Hepatic stellate cell (primary cell): ENCODE measurements at places on chromosomes 3 and 15.
A peak's percentile ranks its signal among the peaks of the same experiment; 100 is the strongest.

GRCh38 chr3:94036909-94037507, 8.6 kb upstream of the STX19 start:
- peak; percentile 40 for DNase-seq

- no peak for DNase-seq
Measured at GRCh38 chr3:136196064-136196400, at the start of gene MSL2. MSL2 (minus strand) TSS chr3:136196335; CDS start chr3:136195113, 1,222 bp downstream.

DNA sequence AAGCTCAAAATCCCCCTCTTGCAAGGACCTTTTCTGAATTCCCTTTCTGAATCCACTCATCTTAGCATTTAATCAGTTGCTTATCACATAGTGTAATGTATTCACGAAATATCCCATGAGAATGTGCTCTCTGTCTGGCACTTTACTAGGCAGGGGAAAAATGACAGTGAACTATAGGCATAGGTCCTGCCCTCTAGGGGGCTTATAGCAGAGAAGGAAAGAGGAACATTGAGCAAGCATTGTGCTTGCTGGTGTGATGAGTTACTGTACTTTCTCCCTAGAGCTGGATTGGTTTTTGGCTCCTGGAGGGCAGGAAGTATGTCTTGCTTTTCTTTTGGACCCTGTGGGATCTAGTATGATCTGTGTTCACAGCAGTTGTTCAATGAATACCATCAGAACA, 26.5 kb downstream of the DUOX2 start:
- DNase-seq, result no peak

DNA sequence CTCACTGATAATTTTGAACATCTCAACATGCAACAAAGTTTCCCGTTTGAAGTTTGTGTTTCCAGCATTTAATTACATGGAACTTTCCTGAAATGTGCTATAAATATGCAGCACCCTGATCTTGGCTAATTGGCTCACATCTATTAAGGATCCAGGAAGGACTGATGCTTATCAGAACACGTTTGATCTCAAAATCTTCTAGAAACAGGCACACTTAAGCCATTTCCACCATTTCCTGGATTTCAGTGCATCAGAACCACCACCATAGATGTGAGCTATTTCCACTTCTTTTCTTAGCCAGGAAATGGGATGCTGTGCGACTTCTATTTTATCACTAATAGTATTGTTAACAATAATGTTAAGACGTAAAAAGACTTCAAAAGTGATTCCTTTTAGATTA, 228.9 kb downstream of the FEZF2 start:
- no peak for DNase-seq

GRCh38 chr15:101269479-101270223, 7.6 kb downstream of the SELENOS start:
- no peak for DNase-seq

GRCh38 chr15:81523867-81524266, 149.9 kb upstream of the TMC3 start:
- no peak for DNase-seq

DNA sequence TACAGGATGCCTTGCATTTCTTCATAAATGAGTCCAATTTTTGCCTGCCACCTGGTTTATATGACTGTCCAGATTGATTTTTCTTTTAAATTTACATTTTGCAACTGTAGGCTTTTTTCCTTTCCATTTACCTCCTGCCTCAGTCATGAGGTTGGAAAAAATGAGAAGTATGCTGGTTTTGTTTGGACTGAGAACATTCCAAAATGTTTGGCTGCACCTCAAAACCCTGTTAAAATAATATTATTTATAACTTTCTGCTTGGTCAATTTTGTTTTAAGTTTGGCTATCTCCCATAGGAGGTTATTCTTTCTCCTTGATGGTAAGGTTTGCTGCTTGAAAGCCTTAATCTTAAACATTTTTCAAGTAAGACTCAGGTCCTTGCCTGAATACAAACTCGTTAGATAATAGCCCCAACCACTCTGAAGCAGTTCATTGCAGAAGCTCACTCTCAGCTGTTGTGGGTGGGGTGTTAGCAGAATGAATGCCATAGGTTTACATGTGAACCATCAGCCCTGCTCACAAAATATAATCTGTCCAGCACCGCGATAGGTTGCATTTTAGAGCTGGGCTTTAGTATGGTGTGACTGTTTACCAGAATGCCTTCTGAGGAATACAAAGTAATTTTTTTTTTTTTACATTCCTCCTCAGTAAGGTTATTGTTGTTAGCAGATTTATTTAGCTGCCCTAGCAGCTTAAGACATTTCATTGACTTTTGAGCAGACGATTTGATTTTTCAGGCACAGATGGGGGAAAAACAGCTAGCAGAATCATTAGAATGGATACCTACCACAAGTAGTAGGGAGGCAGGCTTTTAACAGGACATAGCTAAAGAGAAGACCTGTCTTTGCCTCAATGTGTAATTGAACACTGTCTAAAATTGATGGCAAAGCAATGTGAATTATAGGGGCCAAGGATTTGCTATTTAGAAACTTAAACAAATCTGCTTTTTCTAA, 630.8 kb upstream of the KCNMB2 start:
- peak; percentile 54 for DNase-seq

- no peak for DNase-seq
Measured at GRCh38 chr15:92068121-92068520, 214.6 kb downstream of the SLCO3A1 start.

DNA sequence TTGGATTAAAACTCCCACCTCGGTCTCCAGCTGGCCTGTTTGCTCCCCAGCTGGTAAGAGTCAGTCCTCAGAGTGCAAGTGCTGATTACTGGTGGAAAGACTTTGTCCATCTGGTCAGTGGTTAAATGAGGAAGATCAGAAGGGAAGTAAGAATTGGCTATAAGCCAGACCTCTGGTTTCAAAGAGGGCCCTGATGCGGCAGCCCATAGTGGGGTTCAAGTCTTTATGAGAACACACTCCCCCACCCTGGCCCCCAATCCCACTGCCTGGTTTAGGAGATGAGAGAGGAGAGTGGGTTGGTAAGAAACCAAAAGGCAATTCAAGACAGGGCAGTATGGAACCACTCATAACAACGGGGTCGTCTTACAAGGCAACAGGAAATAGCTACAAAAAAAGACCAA, 65.0 kb downstream of the FRMD4B start:
- DNase-seq, result no peak

DNA sequence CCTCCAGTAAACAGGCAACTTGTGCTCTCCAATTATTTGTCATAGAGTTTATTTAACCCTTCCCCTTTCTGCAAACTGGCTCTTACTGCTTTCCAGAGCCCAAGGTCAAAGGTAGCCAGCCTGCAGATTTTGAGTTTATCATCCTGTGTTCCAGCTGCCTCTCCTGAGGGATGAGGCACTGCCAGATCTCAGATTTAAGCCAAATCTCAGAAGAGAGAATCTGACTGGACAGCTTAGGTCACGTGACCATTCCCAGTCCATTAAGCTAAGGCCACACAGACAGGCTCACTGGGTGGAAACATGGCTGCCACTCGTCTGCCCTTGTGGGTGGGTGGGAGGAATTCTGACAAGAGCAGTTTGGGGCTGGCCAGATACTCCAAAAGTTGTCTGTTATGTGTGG, 8.6 kb upstream of the SIAH2 start:
- DNase-seq, result peak; percentile 29

DNA sequence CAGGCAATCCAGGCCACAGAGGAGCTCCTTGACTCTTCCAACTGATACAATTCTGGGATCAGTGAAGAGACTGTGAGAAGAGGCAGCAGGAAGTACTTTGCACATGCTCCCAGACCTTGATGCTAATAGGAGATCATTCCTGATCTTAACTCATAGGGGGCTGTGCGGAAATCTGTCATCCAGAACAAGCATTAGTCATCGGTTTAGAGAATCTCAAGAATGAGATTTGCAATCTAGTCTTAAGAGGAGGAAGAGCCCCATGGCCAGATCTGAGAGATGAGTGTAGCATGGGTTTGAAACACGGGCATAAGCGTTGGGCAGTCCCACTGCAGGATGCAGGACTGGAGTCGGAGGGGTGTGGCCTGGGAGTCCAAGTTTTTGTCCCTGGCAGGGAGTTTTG, 1081.1 kb downstream of the NAALADL2 start:
- DNase-seq, result peak; percentile 10

GRCh38 chr3:52196977-52197376, 983 bp upstream of the ALAS1 start:
- DNase-seq, result no peak

DNA sequence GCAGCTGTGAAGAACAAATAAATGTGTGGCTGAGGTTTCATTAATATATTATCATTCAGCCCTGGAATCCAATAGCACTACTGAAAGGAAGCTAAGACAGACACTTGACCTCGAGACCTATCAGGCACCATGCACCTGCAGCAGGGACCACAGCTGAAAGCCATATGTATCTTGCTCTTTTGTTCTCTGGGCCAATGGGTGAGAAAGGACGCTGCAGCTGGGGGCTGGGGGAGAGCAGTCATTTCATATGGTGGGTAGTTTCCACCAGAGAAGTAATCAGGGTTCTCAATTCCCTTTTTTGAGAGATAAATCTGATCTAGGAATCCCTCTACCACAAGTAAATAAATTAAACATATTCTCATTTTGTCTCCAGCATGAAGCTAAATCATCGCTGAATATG, 225.6 kb upstream of the STRIT1 start:
- DNase-seq, result no peak

- peak; percentile 60 for DNase-seq
Measured at GRCh38 chr15:78944669-78945407, at the start of gene CTSH. CTSH (minus strand) TSS chr15:78945046; CDS start chr15:78944981, 65 bp downstream.

DNA sequence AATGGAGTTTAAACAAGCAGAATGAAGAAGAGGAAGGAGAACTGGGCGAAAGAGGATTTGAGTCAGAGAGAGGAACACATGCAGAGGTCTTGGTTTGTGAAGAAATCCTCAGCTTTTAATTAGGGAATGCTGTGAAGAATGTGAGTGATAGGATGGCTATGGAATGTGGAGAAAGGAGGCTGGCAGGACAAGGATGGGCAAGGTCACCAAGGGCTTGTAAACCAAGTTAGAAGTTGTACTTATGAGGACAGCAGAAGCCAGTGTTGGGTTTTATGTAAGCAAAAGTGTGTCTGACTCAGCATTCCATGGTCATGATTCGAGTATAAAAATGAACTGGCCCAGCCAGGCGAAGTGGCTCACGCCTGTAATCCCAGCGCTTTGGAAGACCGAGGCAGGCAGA, 60.0 kb upstream of the IL12A start:
- peak; percentile 72 for DNase-seq

DNA sequence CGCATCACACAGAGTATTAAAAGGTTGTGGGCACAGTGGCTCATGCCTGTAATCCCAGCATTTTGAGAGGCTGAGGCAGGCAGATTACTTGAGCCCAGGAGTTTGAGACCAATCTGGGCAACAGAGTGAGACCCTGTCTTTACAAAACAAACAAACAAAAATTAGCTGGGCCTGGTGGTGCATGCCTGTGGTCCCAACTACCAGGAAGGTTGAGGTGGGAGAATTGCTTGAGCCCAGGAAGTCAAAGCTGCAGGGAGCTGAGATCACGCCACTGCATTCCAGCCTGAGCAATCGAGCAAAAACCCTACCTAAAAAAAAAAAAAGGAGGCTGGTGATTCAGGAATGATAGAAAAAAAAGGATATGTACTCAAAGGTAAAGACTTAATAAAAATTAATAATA, 28.2 kb upstream of the ST6GAL1 start:
- DNase-seq, result no peak

DNA sequence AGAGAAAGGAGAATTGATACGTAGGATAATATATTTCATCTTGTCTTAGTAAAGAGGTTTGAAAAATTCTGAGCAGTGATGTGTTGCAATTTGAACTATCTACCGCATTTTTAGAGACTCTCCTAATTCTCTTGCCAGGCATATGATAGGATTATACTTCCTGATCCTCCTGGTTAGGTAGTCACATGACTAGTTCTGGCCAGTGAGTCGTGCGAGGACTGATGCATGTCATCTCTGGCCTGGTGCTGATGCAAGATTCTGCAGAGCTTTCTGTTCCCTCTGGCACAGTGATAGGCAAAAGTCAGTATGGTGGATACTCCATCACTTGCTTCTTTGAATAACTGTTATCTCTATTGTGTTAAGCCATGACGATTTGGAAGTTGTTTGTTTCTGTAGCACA, 277.6 kb upstream of the NAALADL2 start:
- no peak for DNase-seq

DNA sequence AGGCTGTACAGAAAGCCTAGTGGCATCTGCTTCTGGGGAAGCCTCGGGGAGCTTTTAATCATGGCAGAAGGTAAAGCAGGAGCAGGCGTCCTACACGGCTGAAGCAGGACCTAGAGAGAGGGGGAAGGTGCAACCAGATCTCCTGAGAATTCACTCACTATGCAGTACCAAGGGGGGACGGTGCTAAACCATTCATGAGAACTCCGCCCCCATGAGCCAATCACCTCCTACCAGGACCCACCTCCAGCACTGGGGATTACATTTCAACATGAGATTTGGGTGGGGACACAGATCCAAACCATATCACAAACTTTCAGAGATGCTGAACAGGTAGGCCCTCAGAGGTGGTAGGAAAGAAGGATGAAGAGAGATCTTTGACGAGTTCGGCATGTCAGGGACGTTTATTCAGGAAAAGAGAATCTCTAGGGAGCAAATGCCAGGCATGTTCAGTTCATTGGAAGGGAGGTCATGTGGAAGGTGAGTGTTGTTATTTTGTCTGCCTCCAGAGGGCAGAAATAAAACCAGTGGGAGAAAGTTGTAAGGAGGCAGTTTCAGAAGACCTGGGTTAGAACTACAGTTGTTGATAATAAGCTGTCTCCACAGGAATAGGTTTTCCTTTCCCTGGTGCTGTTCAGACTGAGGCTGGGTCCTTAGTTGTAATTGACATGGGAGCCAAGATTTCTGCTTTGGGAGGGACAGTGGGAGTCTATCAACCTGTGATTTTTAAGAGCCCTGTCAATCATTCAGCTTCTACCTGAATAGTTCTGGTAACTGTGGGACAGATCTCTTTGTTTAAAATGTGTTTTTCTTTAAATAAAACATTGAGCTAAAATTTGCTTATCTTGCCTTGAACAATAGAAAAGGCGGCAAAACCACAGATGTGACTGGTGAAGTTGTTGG, 4.3 kb upstream of the FNDC3B start:
- DNase-seq, result peak; percentile 25

- DNase-seq, result no peak
Measured at GRCh38 chr3:72143966-72144717, 359.2 kb upstream of the PROK2 start.

DNA sequence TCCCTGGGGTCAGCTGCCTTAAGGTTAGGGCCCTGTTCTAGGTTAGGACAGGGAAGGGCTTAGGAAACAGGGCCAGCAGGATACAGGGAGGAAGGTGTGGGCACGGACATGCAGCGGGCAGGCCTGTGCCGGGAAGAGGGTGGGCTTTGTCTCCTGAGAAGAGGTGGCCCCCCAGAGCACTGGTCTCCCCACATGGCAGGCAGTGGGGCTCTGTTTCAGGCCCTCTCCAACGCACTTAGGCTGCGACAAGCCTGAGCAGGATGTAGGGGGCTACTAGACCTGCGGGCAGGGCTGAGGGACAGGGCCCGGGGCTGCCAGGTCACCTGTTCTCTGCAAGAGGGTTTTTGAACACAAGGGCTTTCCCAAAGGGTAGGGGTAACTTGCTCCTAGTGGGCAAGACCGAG, 33.5 kb downstream of the KLF13 start:
- no peak for DNase-seq
